Fibroblast of skin of abdomen (primary cell): ENCODE measurements at places on chromosomes 12 and 14.

- peak; percentile 61 for DNase-seq
Measured at GRCh38 chr12:52865090-52865944, 16.5 kb upstream of the KRT78 start.

GRCh38 chr14:49164074-49164473, 422.1 kb downstream of the RPS29 start:
- no peak for DNase-seq

- no peak for DNase-seq
Measured at GRCh38 chr12:32466187-32466586, 66.8 kb downstream of the FGD4 start.

DNA sequence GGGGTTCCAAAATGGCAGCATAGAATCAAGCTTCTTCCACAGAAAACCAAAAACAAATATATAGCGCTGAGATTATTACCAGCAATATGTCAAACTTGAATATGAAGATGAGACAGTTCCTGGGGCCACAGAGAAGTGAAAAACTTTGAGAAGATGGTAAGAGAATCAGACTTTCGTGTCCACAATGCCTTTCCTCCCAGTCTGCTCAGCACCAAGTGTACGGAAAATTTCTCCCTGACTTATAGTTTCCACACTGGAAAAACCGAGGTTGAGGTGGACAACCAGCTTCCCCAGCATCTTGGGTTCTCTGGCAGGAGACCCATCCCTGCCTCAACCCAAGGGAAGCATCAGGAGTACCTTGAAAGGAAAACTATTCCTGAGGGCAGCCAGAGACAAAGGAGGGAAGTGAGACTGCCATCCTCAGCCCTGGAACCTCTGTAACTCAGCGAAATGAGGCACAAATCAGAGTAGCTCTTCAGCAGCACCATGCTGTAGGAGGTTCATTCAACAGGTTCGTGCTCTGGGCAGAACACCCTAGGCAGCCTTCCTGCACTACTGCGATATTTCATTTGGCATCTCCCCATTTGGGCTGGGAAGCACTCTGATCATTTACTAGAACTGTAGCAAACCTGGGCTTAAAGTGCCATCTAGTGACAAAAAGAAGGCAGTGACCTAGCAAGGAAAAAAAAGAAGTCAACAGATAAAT, 52.4 kb upstream of the CAPRIN2 start:
- DNase-seq = peak; percentile 77
